ENCODE measurements at places on chromosomes 2 and 18.

GRCh38 chr2:153476816-153477635 lies 1.5 kb downstream of the RPRM start:
- DNase-seq, result peak; percentile 25

GRCh38 chr2:20615068-20615465 lies 35.8 kb downstream of the HS1BP3 start:
- no peak for DNase-seq

DNA sequence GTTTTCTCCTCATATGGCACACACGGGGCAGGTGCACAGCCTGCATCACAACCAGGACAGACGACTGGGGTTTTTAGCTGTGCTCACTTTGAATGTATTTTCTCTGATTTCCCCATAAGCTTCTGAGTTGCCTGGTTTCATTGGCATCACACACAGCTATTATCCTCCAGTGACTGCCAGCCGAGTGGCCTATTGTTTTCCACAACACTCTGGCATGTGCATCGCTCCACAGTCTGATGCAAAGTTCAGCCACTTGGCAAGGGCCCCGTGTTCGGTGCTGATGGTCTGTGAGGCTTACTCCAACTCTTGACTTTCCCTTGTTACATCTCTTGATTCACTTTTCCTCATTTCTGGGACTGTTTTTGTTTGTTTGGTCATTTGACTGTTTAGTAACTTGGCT lies 593.1 kb downstream of the CBLN2 start:
- DNase-seq, result no peak

GRCh38 chr18:54957996-54958395 lies 1.3 kb downstream of the CCDC68 start:
- DNase-seq, result no peak

DNA sequence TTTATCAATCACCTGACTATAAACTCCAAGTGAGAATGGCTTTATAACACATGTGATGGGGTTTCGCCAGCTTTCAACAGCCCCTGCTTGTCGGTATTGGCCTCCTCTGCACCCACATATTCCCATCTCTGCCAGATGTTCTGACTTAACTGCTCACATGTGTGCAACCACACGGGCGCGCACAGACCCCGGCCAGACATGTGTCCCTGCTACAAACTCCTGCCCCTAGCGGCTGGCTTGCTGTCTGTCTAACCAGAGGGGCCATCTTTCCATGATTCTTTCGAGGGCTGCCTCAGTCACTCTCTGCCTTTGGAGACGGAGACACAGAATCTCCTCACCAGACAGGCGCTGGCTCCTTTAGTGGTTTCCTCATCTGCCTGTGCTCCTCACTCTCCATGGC lies 15.3 kb downstream of the STON1 start:
- DNase-seq, result peak; percentile 63

DNA sequence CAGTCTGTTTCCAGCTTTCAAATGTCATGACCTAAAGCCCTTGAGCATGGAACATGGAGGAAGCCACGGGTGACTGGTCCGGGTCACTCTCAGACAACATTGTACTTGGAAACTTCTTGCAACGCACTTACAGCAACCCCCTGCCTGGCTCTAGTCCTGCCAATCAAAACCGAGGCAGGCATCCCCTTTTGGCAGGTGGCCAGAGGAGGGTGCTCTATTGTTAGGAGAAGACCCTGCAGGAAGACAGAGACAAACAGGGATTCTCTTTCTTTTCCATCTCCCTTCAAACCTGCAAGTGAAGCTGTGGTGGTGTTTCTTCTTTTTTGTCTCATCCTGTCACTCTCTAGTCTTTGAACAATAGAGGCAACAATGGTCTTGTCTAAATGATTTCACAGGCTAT lies 667.2 kb downstream of the ZEB2 start:
- DNase-seq, result no peak

DNA sequence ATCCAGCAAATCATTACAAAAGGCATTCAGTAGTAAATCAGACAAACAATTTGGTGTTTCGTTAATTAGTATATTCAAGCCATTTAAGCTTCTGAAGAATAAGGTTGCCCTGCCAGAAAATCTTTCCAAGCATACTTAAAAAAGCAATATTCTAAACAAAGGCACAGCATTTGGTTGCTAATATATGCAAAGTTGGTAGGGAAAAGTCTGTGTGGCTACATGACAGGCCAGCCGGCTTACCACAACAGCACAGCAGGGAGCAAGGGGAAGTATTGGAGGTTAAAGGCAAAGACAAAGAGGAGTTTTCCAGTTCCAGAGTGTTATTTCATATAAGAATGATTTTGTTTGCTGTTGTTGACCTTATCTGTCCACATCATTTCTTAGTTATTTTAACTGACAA lies 282.3 kb downstream of the MBD5 start:
- no peak for DNase-seq

- no peak for DNase-seq
Measured at GRCh38 chr2:209685963-209686362, 85.7 kb upstream of the UNC80 start.

DNA sequence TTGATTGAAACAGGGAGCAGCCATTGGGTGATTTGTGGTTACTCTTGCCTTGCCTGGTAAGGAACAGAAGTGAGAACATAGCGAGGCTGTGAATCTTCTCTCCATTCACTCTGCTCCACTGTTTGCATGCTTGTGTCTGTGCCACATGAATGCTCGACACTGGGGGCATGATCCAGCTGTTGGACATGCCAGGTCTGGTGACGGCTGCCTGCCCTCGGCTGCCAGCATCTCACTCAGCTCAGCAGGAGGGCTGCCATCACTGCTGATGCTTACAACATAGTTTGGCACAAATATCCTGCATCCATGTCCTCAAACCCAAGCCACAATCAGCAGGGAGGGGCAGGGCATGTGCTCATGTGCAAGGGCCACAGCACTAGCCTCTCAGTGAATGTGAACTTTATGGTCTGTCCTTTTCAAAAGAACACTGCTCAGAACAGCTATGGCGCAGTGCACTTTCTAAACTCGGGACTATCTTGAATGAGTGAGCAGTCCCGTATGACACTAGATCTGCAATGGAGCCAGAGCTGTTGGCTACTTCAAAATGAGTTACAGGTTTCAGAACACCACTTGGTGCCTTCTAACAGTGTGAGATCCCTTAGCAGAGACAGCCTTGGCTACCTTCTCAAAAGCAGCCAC lies 126.3 kb downstream of the NRP2 start:
- peak; percentile 43 for DNase-seq

- peak; percentile 62 for DNase-seq
Measured at GRCh38 chr2:170073288-170073687, 104.7 kb upstream of the MYO3B start.

- no peak for DNase-seq
Measured at GRCh38 chr2:88829607-88830463, 138.4 kb downstream of the RPIA start.

GRCh38 chr2:221753401-221753800 lies 181.3 kb upstream of the EPHA4 start:
- DNase-seq, result no peak

DNA sequence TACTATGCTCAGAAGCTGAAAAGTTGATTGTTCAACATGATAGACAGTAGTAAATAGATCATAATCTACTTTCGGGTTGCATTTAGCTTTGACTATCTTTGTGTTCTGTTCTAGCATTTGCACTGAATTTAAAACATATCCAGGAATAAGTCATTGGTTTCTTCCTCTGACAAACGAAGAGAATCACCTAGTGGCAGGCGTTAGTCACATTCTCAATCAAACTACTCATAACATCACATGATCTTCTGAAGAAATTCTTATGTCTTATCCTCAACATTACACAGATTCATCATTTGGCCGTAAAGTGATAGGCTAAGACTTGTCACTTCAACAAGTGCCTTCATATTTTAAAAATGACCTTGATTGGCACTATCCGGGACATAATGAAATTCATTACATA lies 63.6 kb upstream of the TTC21B start:
- DNase-seq, result no peak

DNA sequence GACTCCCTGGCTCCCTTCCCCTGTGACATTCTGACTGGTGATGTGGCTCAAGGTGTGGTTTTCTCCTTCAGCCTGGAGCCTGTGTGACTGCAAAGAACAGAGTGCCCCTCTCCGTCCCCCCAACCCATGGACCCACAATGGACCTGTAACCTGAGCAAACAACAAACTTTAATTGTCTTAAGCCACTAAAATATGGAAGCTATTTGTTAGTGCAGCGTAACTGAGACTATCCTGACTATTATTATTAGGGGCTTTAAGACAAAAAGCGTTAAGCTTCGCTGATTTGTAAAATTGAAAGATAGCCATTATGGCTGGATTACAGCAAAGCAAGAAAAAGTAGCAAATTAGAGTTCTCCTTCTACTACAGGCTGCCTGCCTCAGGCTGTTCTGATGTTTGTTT lies 426.9 kb downstream of the STK39 start:
- no peak for DNase-seq

GRCh38 chr18:54094474-54094873 lies 130.0 kb downstream of the MBD2 start:
- no peak for DNase-seq

DNA sequence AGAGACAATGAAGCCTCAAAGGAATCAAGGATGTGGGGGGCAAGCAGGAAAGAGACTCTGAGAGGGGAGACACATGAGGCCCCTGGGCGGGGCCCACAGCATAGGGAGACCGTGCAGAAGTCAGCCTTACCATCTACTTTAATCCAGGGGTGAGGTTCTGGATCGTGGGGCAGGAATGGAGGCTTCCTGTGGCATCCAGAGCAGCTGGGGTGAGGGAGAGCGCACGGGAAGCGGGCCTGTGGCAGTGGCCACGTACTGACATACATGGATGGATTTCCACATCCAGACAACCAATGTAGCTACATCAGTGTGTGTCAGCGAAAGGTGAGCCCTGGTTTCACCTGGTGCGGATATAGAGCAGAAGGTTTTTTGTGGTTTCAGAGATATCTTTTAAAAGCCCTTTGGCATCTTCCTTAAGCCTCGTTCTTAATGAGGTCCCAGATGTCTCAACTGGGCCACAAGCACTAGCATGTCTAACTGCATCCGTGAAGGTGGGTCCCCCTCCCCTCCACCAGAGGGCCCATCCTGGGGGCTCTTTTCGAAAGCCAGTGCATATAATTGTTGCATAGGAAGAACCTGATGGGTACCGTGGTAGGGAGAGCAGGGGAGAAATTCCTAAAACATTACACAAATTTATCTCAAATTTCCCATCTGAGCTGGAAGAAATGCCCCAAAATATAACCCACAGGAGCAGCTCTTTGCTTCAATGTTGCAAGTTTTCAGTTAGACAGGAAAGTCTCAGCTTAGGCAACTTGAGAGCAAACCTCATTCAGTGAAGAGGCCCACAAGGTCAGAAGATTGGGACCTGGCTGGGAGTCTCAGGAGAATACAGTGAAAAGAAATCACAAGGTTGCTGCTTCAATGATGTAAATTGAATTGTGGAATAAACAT lies 90.9 kb downstream of the SP3 start:
- no peak for DNase-seq
